ENCODE measurements at places on chromosomes 13 and 19. TPM values are rescaled to one million over a fixed set of nuclear protein-coding genes. Genes with fewer than 3 reads are reported as not detected.

DCT gene
- 0.62 TPM for total RNA-seq

WIZ gene
- total RNA-seq: 13.4 TPM

ACP7 gene
- not detected for total RNA-seq

SIN3B gene
- 39.0 TPM for total RNA-seq

SLC25A41 gene
- 0.41 TPM for total RNA-seq

- DNase-seq: no peak
These were observed at the start of gene DLEU7 for GRCh38 chr13:50843257-50844083. Gene DLEU7 (minus strand): TSS chr13:50843692. CDS start chr13:50843646, 46 bp downstream.

DNA sequence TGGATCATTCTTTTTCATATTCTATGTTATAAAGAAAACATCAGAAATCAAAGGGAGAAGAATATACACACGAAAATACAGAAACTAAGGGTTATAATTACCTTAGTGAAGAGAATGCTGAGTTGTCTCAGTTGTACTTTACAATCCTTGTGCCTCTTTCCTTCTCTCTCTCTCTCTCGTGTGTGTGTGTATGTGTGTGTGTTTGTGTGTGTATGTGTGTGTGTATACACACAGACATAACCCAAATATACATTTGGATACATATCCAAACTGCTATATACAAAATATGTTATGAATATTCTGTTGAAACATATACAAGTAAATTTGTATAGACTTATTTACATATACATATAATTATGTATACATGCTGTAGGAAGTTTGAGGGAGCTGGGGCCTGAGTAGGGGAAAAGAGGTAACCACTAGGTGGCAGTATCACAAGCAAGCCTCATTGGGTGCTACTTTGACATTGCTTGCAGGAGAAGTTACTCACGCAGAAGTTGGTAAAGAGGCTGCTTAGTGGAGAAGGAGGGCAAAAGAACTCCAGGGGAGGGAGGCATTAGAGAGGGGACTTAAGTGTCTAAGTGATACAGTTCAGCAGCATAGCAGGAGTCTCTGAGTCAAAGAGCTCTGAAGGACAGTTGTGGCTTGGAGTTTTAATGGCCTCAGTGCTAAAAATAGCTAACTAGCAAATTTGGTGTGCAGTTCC, 465.1 kb upstream of the PCDH20 start:
- DNase-seq: peak; percentile 5

DNA sequence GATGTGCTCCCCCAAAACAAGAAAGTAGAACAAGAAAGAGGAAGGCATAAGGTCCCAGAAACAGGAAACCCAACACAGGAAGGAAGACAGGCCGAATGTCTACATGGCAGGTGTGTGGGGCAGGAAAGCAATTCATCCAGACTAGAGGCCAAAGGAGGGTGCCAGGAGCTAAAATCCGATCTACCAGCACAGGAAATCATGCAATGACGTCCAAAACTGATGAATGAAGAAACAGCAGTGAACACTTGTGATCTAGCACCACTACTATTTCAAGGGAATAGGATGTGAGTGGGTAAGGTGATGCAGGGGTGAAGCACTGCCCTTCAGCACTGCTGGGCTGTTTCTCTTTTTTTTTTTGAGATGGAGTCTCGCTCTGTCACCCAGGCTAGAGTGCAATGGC, 59.1 kb downstream of the DOCK9 start:
- no peak for DNase-seq

DNA sequence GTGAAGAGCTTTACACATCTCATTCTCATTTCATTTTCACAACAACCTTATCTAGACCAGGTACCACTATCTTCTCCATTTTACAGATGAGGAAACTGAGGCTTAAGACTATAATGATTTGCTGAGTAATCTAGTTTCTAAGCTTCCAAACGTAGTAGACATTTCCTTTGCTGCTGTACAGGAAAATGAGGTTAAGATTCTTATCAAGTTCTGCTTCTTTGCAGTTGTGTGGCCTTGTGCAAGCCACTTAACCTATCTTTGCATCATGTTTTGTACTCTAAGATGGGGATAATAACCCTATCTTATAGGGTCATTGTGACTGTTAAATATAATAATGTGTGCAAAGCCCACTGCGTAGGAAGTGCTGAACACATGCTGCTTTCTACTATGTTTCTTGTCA, 307.9 kb downstream of the HS6ST3 start:
- DNase-seq: no peak

DNA sequence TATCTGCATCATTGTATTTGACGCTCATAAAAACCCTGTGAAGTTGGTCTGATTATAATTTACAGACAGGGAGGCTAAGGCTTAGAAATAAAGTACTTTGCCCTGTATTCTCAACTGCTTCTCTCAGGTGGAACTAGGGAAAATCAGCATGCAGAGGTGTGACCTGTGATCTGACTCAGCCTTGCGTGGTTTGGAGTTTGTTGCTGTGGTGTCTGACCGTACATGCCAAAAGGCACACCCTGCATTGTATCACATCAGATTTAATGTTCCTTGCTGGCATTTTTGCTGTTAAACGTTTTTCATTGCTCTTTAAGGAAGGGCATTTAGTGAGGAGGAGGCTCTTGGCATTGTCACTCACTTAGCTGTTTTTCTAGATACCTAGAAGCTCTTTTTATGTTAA, 58.8 kb upstream of the C1QTNF9B start:
- no peak for DNase-seq

DNA sequence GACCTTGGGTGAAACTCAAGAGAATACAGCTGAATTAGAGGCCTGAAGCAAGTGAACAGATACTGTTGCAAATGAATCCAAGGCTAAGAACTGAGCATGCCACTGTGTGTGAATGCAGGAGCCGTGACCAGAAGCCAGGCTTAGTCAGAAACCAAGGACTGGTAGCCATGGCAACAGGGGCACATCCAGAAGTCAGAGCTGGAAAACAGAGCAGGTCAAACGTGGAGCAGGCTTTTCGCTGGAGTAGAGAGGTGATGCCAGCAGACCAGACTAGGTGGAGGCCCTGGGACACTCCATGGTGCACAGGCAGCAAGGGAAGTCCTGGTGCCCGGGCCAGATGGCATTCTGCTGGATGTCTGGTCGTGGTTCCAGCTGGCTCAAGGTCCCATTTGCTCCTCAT, 564.1 kb downstream of the PCDH9 start:
- DNase-seq: peak; percentile 19

DNA sequence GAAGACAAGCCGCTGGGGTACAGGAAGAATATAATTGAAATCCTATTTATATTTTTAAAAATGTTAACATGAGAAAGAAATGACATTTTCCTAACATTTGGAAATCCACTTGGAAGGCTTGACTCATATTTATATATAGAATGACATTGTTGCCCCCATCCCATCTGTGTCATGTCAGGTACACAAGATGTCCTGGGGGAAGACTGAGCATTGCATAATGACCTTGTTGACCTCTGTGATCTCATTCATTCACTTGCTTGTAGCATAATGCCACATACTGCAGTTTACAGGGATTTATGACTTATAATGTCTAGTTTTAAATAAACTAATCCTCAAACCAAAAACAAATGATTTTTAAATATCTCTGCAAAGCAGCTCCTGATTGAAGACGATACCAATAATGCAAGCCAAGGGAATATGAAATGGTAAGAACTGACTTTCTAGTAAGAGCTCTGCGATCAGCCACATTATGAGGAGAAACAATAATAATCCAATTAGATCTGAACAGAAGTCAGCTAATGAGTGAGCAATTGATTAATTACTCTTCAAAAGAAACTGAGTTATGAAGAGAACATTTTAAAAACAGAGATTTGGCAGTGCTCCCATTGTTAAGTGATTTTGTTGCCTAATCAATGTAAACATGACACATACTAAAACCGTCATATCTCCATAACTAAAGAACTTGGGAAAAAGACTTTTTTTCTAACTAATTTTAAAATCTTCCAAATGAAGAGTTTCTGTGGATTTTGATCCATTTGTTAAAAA, 21.2 kb upstream of the VWA8 start:
- DNase-seq: no peak

DNA sequence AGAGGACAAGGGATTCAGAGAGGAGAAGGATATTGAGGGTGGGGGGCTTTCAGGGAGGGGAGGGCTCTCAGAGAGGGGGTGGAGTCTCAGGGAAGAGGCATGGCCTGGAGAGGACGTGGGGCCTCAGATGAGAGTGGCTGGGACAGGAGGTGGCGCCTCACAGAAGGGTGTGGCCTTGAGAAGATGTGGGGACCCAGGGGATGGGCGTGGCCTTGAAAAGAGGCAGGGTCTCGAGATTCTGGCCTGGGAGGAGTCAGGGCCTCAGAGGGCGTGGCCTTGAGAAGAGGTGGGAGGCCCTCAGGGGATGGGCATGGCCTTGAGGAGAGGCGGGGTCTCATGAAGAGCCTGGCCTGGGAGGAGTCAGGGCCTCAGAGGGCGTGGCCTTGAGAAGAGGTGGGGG, 23.7 kb upstream of the TNFSF14 start:
- DNase-seq: no peak

- peak; percentile 13 for DNase-seq
These were observed 250.1 kb downstream of the VWA8 start for GRCh38 chr13:41710771-41711170.
